Glutamatergic neuron (in vitro differentiated cells): ENCODE measurements at places on chromosomes 12 and 14. TPM values are rescaled to one million over a fixed set of nuclear protein-coding genes. Genes with fewer than 3 reads are reported as not detected.

DNA sequence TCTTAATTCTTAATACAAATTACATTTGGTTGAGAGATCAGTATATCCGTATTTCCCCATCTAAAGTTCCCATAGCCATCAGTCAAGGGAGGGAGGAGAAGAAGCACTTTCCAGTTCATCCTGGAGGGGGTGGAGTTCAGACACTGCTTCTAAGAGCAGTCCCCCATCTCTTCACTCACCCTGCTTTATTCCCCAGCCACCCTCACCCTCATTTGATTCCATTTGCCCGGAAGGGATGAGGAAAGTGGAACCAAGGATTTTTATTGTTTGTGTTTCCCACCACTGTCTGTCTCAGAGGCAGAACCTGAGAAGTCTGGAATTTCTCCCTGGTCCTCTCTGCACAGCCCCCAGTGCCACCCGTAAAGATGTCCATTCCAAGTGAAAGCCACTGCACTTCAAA is 134.2 kb upstream of the HIF1A start:
- no peak overlapping the region for H3K4me3 ChIP-seq
- no peak for DNase-seq
- H3K27ac ChIP-seq, result no peak overlapping the region
- no peaks in the 10 kb centered on the region for H3K36me3 ChIP-seq

DNA sequence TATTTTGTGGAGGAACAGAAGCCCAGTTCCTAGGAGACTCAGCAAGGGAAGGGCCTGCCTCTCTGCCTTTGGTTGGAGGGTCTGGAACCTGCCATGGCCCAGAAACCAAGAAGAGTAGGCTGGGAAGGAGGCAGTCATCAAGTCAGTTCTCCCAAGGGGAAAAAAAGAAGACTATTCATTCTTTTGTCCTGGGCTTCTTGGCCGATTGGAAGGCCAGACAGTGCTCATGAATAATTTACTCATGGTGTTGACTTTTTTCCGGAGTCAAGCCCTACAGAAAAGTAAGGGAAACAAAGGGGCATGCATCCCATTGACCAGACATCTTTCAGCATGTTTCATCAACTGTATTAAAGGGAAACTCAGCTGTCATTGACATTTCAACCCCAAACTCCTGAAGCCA is 168.1 kb downstream of the PRKCH start:
- no peak for DNase-seq
- no peak overlapping the region for H3K27ac ChIP-seq
- H3K27me3 ChIP-seq, result no peaks in the 10 kb centered on the region
- no peaks in the 10 kb centered on the region for H3K36me3 ChIP-seq

- H3K36me3 ChIP-seq, result no peaks in the 10 kb centered on the region
- no peak overlapping the region for H3K4me3 ChIP-seq
- no peaks in the 10 kb centered on the region for H3K4me1 ChIP-seq
- H3K27ac ChIP-seq, result no peak overlapping the region
- DNase-seq, result no peak
Observed at GRCh38 chr12:53983950-53984572, 885 bp upstream of the HOXC10 start.

- no peaks in the 10 kb centered on the region for H3K36me3 ChIP-seq
- peaks cover 4% of the 10 kb centered on the region for H3K4me1 ChIP-seq
- no peak overlapping the region for H3K4me3 ChIP-seq
- no peak overlapping the region for H3K27ac ChIP-seq
- DNase-seq, result no peak
Observed at GRCh38 chr14:88380405-88380804, 5.1 kb upstream of the SPATA7 start.

DNA sequence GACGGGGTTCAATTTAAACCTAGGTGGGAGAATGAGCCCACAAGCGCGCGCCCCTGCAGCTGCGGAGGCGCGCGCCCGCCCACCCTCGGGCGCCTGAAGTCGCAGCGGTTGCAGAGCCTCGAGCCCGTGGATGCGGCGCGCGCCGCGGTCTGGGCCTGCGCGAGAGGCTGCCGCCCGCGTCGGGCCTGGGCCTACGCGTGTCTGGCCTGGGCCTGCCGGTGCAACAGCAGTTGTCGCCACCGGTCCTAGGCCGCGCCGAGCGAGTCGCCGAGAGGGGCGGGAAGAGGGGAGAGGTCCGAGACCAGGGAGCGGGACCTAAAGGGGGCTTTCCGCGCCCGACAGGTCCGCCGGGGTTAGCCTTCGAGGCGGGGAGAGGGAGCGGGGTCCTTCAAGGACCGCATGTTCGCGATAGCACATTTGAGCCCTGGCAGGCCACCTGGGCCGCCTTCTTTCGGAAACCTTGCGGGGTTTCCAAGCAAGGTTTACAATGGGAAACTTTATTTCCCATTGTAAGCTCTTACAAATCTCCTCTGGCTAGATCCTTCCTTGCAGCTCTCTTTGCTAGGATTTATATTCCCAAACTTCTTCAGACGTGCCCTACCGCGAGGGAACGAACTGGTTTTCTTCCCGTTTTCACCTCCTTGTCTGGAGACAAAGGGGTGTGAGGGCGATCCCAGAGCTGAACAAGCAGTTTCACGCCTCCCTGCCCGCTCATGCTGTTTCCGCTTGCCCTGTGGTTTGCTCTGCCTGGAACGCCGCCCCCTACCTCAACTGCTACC is 6.8 kb downstream of the SIX6 start:
- peak overlapping the region; percentile 29 for H3K27ac ChIP-seq
- peaks cover 15% of the 10 kb centered on the region for H3K27me3 ChIP-seq
- no peaks in the 10 kb centered on the region for H3K36me3 ChIP-seq
- DNase-seq, result peak; percentile 52
- H3K4me1 ChIP-seq, result no peaks in the 10 kb centered on the region

GRCh38 chr14:80152166-80152565 is 59.1 kb downstream of the DIO2 start:
- DNase-seq, result no peak
- no peak overlapping the region for H3K4me3 ChIP-seq
- no peaks in the 10 kb centered on the region for H3K4me1 ChIP-seq
- H3K27ac ChIP-seq, result no peak overlapping the region
- no peaks in the 10 kb centered on the region for H3K27me3 ChIP-seq
- no peaks in the 10 kb centered on the region for H3K36me3 ChIP-seq

DNA sequence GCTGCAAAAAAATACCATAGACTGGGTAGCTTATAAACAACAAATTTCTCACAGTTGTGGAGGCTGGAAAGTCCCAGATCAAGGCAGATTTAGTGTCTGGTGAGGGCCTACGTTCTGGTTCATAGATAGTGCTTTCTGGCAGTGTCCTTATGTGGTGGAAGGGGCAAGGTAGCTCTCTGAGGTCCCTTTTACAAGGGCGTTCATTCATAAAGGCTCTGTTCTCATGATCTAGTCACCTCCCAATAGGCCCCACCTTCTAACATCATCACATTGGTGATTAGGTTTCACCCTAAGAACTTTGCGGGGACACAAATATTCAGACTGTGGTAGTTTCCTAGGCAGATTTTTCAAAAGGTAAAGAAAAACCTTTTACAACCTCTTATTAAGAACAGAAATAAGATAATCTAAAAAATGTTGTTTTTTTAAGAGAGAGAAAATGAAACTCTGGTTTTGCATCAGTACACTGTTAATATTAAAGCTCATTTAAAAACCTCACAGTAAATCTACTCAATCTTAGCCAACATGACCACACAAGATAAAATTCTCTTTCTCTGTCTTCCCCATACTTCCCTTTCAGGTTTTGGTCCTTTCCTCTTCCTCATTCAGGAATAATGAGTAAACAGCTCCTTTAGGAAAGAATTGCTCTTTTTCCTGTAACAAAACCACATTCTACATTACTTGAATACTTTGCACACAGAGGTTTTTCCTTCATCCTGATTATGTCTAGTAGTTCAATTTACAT is 117.5 kb downstream of the UNC79 start:
- H3K27ac ChIP-seq, result no peak overlapping the region
- H3K27me3 ChIP-seq, result peaks cover 2% of the 10 kb centered on the region
- H3K4me1 ChIP-seq, result no peaks in the 10 kb centered on the region
- H3K36me3 ChIP-seq, result no peaks in the 10 kb centered on the region

DNA sequence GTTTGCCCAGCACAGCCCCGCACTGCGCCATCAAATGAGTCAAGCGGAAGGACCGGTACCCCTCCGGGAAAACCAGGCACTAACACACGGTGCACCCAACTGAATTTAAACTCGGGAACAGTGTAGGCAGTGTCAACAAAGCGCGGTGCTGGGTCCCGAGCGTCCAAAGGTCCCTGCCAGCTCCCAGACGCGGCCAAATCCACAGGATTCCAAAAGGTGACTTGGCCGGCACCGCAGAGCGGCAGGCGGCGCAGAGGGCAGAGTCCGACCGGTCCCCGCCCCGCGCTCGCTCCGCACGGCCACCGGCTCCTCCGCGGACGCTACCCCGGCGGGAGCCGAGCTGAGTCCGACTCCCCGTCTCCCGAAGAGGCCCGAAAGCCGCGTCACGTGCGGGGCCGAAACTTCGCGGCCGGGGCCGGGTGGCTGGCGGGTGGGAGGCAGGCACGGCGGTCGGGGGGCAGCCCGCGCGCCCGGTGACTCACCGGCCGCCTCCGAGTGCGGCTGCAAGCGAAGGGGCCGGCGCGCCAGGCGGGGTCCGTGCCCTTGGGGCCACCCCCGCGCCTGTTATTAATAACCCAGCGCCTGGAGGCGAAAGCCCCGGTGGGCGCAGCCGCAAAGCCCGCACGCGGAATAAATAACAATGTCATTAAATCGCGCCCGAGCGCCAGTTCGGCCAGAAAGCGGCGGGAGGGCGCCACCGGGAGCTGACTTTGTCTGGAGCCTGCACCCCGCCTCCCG is 863 bp downstream of the DENND5B start:
- peak; percentile 80 for DNase-seq

DNA sequence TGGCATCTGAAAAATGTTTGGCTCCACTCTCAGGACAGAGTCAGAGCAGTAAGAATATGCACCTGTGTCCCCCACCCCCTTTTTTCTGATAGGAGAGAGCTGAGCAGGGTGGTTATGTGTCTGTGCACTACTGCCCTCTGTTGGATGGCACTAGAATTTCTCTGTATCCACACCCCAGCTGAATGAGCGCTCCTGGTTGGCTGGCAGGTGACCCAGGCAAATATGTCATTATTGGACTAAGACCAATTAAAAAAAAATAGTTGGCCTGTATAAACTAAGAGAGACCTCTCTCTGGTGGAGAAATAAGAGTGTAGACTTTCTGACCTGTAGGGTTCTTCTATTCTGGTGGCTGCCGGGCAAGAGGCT is 107.0 kb downstream of the PTCSC3 start:
- H3K36me3 ChIP-seq, result no peaks in the 10 kb centered on the region
- H3K27ac ChIP-seq, result no peak overlapping the region
- DNase-seq, result peak; percentile 38

DNA sequence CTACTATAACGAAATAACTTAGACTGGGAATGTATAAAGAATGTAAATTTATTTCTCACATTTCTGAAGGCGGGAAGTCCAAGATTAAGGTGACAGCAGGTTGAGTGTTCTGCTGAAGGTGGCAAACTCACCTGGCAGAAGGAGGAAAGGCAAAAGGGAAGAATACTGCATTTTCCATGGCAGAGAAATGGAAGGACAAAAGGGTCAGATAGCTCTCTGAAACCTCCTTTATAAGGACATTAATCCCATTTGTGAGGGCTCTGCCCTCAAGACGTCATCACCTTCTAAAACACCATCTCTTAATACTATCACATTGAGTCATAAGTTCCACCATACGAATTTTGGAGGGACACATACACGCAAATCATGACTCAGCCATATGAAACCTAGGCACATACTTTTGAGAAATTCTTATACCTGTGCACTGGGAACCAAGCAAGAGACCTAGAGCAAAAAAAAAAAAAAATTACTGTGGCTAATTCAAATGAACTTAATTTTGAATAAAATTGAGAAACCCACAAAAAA is 1669.3 kb upstream of the FLRT2 start:
- no peak for DNase-seq
- no peaks in the 10 kb centered on the region for H3K36me3 ChIP-seq
- no peak overlapping the region for H3K27ac ChIP-seq

- H3K4me3 ChIP-seq, result no peak overlapping the region
- no peaks in the 10 kb centered on the region for H3K4me1 ChIP-seq
- no peak overlapping the region for H3K27ac ChIP-seq
- peaks cover 3% of the 10 kb centered on the region for H3K27me3 ChIP-seq
Observed at GRCh38 chr14:37625597-37626595, 30.5 kb downstream of the TTC6 start.

GRCh38 chr14:75393794-75394193 is 34.0 kb upstream of the JDP2 start:
- peaks cover 15% of the 10 kb centered on the region for H3K36me3 ChIP-seq
- H3K27ac ChIP-seq, result no peak overlapping the region
- no peaks in the 10 kb centered on the region for H3K27me3 ChIP-seq
- H3K4me3 ChIP-seq, result no peak overlapping the region

- no peaks in the 10 kb centered on the region for H3K4me1 ChIP-seq
- DNase-seq, result no peak
- no peak overlapping the region for H3K27ac ChIP-seq
- peaks cover 4% of the 10 kb centered on the region for H3K36me3 ChIP-seq
Observed at GRCh38 chr14:105737504-105738246, 211.3 kb downstream of the TMEM121 start.

B3GNT4 gene
- 1.8 TPM for total RNA-seq

VDR gene
- not detected for total RNA-seq

SLC17A8 gene
- total RNA-seq, result 0.25 TPM

PRDM4 gene
- 30.1 TPM for total RNA-seq

YARS2 gene
- 10.0 TPM for total RNA-seq

CPM gene
- not detected for total RNA-seq

LRCOL1 gene
- not detected for total RNA-seq

PPM1H gene
- 6.3 TPM for total RNA-seq

ETFBKMT gene
- total RNA-seq, result 2.2 TPM

LRP1 gene
- 125 TPM for total RNA-seq
